Parietal lobe (tissue), 2 donors: ENCODE measurements at places on chromosomes 11 and 22. TPM values are rescaled to one million over a fixed set of nuclear protein-coding genes. Genes with fewer than 3 reads are reported as not detected.

The GGT5 gene
- total RNA-seq: 1.3 TPM

The UCP3 gene
- 6.3 TPM for total RNA-seq

The BCO2 gene
- total RNA-seq: 12.5 TPM

The PHOX2A gene
- not detected for total RNA-seq

The PLAAT5 gene
- 1.9 TPM for total RNA-seq
